M059J (cell line): ENCODE measurements at places on chromosomes 3 and 15. TPM values are rescaled to one million over a fixed set of nuclear protein-coding genes. Genes with fewer than 3 reads are reported as not detected.
A peak's percentile ranks its signal among the peaks of the same experiment; 100 is the strongest.

GRCh38 chr3:4852780-4853748, 126.2 kb upstream of the BHLHE40 start:
- peak; percentile 67 for DNase-seq

- no peak for DNase-seq
Measured at GRCh38 chr3:149455989-149456388, 18.5 kb upstream of the TM4SF4 start.

- DNase-seq, result no peak
Measured at GRCh38 chr3:124116906-124117305, 125.0 kb upstream of the ROPN1 start.

DNA sequence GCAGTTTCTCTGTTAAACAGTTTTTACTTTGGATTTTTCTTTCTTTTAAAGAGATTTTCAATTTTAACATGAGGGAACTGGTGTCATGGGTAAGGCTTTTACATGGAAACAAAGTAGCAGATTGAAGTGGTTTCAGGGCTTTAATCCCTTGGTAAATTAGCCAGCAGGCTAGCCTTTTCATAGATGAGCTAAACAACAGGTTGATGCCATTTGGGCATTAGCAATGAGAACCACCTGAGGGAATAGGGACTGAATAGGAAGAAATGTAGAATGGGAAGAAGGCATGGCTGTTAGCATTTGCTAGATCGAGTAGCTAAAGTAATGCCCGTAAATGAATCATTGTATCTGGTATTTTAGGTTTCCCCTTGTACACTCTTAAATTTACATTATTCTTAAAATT, 165.5 kb upstream of the MLF1 start:
- DNase-seq, result no peak

GRCh38 chr3:67389176-67389575, 265.2 kb downstream of the SUCLG2 start:
- DNase-seq, result no peak

DNA sequence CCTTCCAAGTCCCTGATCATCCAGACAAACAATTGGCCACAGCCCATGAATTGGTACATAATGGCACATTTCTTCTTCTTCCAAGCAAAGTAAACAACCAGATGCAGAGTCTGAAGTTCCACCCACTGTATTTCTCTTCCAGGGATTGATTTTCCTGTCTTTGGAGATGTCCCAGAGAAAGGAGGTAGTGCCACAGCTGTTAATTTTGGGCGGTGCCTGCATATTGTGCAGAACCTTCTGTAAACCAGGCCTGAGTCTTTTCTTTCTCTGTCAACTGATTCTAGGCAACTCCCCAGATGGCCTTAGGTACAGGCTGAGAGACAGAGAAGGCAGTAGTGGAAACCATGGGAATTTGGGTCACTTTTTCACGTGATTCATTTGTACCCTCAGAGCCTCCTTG, 73.5 kb upstream of the TNIK start:
- no peak for DNase-seq

GRCh38 chr15:24898715-24899272, 56.0 kb upstream of the SNRPN start:
- DNase-seq, result no peak

GRCh38 chr3:128919988-128920387, 40.6 kb downstream of the ACAD9 start:
- no peak for DNase-seq

GRCh38 chr3:41080141-41080540, 119.2 kb upstream of the CTNNB1 start:
- DNase-seq, result no peak

DNA sequence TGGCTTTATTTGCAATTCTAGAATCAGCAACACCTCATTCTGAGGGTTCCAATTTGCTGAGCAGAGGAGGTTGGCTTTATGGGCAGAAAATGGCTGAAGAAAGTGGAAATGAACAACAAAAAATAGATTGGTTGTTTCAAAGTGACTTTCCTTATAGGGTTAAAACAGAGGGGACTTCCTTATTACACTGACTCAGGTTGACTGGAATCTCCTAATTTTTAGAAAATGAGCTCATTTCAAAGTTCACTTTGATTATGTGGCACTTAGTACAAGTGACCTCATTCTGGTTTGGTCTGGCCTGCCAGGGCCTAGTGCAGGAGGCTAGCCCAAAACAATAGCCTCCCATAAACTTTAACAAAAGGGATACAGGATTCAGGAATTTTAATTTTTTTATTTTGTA, 41.4 kb downstream of the NFKBIZ start:
- DNase-seq, result peak; percentile 93

DNA sequence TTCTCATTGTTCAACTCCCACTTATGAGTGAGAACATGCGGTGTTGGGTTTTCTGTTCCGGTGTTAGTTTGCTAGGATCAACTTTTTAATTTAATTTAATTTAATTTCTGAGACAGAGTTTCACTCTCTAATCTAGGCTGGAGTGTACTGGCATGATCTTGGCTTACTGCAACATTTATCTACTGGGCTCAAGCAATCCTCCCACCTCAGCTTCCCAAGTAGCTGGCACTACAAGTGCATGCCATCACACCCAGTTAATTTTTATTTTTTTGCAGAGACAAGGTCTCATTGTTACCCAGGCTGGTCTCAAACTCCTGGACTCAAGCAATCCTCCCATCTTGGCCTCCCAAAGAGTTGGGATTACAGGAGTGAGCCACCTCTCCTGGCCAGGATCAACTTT, 82.7 kb downstream of the GPR156 start:
- DNase-seq, result no peak

DNA sequence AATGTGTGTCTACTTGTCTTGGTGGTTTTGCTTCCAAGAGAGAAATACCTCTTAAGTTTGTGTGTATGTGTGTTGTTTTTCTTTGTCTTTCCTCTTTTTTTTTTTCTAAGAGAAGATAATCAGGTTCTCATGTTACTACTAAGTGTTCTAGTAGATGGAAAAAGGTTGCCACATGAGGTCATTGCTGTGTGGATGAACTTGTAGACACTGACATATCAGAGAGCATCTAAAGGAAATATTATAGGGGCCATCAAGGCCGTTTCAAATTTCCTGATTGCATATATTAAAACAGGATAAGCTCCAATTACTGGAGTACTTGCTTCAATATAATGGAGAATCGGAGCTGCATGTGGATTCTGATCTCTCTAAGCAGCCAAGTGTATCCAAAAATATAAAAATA, 747.5 kb downstream of the NR2F2 start:
- no peak for DNase-seq

TIMP4 gene
- total RNA-seq, result 5.1 and 8.9 TPM in 2 replicates

SLC12A1 gene
- total RNA-seq, result 0.05 TPM in 1 of 2 replicates, not detected in the other

ITIH4 gene
- 0.02 TPM in 1 of 2 replicates, not detected in the other for total RNA-seq

SLCO2A1 gene
- total RNA-seq, result 0.20 and 0.47 TPM in 2 replicates

CSPG4 gene
- total RNA-seq, result 3.4 and 8.2 TPM in 2 replicates

HHLA2 gene
- not detected in 2 replicates for total RNA-seq

SH3GL3 gene
- total RNA-seq, result 0.27 TPM in 1 of 2 replicates, not detected in the other
